Lower lobe of right lung (tissue), 2 donors: ENCODE measurements at places on chromosomes 1 and 21.
A peak's percentile ranks its signal among the peaks of the same experiment; 100 is the strongest.

DNA sequence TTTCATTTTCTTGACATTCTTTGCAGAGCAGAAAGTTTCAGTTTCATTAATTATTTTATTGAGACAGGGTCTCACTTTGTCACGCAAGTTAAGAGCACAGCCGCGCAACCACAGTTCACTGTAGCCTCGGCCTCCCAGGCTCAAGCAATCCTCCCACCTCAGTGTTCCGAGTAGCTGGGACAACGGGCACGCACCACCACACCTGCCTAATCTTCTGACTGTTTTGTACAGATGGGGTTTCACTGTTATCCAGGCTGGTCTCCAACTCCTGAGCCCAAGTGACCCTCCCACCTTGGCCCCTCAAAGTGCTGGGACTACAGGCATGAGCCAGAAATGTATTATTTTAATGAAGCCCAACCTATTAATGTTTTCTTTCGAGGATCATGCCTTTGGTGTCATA lies 3.0 kb upstream of the SPATC1L start:
- no peak for DNase-seq

DNA sequence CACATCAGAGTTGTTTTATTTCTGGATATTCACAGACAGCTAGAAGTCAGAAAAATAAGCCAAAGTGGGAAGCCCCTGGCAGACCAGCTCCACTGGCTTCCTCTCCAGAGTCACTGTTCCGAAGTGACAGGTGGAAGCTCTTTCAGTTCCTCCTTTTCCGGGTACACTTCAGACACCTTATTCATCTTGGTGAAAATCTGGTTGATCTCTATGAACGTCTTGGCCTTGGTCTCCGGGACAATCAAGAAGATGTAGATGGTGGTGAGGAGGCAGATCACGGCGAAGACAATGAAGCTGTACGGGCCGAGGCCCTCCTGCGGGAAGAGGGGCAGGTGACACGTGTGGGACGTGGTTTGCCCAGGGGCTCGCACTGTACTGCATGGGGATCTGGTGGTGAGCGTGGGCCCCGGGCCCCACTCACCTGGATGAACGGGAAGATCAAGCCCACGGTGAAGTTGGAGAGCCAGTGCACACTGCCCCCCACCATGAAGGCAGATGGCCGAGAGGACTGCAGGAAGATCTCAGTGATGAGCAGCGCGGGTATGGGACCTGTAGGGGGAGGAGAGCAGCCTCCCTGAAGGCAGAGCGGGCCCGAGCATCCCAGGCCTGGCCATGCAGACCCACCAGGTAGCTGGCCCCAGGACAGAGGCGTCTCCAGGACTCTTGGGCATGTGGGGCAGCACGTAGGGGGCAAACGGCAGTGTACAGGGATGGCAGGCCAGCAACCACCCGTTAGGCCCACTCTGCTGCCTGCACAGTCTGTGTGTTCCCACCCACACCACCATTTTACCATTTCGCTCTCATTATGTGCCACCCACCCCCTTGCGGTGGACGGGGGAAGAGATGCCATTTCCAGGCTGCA lies 11.5 kb upstream of the SLC2A7 start:
- DNase-seq, result peak; percentile 19

DNA sequence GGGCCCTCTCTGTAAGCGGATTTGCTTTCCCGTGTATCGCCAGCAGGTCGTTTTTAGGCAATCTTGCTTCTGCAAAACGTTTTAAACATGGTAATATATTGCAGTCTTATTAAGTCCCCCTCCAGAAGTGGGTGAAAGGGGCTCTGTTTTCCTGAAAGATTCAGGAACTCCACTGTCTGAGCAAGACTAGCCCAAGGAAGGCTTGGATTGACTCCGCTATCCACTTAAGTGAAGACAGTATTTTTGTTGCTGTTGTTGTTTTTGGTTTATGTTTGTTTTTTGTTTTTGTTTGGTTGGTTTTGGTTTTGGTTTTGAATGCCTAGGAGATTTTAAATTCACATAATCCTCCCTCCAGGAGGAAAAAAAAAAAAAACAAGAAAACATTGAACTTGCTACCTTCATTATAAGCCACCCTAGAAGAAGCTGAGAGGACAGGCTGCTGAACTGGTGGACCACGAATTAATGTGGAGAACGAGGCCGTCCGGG lies 29.1 kb upstream of the NFIA start:
- no peak for DNase-seq

GRCh38 chr1:173688300-173688699 lies 18.6 kb upstream of the ANKRD45 start:
- DNase-seq, result no peak

DNA sequence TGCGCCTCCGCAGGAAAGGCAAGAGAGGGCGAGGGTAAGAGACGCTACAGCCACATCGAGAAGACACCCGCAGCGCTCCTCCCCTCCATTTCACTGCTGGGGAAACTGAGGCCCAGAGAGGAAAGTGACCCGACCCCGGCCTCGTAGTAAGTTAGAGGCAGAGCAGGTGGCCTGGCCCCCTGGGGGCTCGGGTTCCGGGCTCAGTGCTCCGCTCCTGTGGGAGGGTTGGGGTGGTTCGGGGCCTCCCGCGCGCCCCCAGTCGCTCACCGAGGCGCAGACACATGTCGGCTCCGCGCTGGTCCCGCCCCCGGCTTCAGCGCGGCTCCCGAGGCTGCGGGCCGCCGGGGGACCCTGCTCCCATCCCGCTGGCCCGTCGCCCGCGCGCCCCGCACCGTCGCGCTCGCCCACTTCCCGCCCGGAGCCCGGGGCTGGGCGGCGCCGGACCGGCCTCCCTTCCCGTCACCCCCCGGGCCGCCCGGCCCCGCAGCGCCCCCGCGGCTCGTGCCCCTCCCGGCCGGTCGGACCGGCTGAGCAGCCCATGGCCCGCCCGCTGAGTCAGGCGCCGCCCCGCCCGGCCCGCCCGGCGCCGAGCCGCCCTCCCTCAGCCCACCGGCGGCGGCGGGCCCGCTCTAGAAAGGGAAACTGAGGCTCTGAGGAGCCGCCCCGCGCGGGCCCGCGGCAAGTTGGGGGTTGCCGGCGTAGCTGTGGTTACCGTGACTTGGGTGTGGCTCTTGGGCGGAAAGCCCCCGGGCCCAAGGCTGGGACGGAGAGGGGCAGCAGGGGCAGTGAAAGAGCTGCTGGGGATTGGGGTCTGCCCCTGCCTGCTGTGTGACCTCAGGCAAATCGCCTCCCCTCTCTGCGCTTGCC lies at the start of gene TMEM54:
TMEM54 (minus strand) TSS at position 434 of the 867 bp plus-strand sequence; CDS start at position 283, 151 bp downstream.
- peak; percentile 69 for DNase-seq

DNA sequence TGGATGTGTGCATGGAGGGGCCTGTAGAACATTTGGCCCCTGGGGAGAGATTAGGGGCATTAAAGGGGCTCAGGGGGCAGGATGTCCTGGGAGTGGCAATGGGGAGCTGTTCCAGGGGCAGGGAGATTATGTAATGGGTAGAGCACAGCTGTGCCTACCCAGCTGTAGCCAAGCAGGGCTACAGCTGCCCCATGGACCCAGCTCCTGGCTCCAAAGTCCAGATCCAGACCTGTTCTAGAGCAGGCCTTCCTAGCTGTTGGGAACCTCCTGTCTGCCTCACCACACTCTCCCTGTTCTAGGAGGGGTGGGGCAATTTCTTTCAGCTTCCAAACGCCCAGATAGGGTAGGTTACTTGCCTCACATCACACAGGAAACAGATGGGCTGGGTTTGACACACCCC lies 5.6 kb downstream of the RPS6KA1 start:
- DNase-seq, result no peak

DNA sequence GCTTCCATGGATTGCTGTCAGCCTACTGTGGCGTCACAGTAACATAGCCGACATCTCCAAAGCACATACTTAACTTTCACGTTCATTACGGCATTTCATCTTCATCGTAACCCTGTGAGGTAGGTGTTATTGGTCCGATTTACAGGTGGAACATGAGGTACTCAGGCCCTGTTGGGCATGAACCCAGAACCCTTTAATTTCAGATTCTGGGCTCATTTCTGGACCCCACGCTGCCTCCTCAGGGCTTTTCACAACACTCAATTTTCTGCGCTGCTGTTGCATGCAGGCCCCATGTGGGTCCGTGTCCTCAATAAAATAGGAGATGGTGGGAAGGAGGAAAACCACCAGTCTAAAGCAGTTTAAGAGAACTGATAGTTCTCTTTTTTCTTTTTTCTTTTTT lies 39.6 kb downstream of the UBE2T start:
- DNase-seq, result no peak

DNA sequence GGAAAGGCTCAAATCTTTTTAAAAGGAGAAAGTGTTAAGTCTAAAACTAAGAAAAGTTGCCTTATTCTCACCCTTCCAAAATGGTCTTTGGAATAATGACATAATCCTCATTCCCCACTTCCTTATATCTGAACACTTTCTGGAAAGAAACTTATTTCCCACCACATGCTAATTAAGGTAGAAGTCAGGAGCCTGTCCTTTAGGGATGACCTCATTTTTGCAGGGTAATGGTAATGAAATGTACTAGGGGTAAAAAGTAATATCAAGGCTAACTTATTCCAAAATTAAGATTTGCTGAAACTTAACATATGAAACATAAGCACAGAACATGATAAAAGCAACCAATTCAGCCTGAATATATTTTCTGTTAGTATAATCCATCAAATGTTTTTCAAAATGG lies 29.4 kb upstream of the C1orf185 start:
- no peak for DNase-seq

DNA sequence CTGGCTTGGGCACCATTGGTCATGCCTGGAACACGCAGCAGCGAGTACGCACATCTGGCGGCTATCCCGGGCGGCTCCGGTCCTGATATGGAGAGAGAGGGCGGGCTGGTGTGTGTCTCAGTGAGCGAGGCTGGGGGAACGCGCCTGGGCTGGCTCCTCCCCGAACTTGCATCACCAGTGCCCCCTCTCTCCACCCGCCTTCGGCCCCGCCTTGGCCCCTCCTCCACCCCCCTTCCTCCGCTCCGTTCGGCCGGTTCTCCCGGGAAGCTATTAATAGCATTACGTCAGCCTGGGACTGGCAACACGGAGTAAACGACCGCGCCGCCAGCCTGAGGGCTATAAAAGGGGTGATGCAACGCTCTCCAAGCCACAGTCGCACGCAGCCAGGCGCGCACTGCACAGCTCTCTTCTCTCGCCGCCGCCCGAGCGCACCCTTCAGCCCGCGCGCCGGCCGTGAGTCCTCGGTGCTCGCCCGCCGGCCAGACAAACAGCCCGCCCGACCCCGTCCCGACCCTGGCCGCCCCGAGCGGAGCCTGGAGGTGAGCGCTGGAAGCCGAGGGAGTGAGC lies at the start of gene ATF3:
ATF3 (plus strand) TSS at position 370 of the 567 bp plus-strand sequence. CDS start 6,261 bp downstream, outside the sequence.
- DNase-seq, result peak; percentile 99

DNA sequence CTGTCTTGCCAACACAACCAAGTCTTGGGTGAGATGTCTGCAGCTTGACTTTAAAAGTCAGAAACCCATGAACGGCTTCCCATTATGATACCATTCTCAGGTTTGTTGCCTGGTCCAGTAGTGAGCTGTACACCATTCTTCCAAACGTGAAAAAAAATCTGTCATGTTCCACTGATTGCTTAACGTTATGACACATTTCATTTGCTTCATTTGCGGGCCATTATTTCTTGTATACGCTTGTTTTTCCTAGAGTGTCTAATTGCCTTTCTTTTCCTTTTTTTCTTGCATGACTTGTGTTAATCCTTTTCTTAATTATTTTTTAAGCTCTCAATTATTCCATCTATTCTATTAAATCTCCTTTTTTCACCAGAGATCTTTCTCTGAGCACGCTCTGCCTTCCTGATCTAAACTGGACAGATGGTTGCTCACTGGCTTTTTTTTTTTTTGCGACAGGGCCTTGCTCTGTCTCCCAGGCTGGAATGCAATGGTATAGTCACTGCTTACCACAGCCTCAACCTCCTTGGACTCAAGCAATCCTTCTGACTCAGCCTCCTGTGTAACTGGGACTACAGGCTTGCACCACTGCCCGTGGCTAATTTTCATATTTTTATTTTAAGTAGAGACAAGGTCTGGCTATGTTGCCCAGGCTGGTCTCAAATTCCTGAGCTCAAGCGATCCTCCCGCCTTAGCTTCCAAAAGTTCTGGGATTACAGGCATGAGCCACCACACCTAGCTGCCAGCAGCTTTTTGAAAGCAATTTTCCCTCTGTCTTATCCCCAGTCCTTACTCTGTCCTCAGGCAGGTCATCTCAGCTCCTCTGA lies 31.7 kb upstream of the CAMTA1 start:
- no peak for DNase-seq

- no peak for DNase-seq
Observed at GRCh38 chr1:210234329-210234757, 1.7 kb downstream of the SERTAD4 start.

GRCh38 chr1:26574719-26575251 lies 45.2 kb downstream of the RPS6KA1 start:
- no peak for DNase-seq

DNA sequence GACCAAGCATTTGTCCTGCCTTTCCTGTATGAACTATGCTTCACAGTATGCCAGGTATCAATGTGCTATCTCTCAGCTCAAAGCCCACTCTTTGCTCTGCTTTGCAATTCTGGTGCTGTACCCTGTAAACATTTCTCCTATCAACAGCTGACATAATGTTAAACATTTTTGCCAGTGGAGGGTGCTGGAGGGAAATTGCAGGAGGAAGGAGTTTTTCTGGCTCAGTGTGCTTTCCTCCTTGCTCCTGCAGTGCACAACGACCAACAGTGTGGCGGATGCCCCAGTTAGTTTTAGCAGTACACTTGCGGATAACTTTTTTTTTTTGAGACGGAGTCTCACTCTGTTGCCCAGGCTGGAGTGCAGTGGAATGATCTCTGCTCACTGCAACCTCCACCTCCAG lies 67.1 kb upstream of the PTGFRN start:
- DNase-seq, result no peak

GRCh38 chr1:9902060-9902452 lies 8.0 kb downstream of the CTNNBIP1 start:
- DNase-seq, result no peak

DNA sequence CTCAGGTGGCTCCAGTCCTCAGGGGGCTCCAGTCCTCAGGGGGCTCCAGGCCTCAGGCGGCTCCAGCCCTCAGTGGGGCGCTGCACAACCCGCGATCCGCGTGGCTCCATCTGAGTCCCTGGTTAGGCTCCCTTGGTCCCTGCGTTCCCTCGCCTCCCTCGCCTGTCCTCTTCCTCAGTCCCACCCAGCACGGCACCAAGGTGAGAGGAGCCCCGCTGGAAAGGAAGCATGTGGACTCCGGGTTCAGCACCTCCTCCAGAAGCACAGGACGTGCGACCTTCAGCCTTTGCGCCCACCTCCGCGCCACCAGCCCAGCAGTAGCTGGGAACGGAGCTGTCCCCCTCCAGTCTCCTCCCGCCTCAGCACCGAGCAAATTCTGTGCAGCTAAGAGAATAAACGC lies 8.1 kb upstream of the OR2M5 start:
- no peak for DNase-seq

DNA sequence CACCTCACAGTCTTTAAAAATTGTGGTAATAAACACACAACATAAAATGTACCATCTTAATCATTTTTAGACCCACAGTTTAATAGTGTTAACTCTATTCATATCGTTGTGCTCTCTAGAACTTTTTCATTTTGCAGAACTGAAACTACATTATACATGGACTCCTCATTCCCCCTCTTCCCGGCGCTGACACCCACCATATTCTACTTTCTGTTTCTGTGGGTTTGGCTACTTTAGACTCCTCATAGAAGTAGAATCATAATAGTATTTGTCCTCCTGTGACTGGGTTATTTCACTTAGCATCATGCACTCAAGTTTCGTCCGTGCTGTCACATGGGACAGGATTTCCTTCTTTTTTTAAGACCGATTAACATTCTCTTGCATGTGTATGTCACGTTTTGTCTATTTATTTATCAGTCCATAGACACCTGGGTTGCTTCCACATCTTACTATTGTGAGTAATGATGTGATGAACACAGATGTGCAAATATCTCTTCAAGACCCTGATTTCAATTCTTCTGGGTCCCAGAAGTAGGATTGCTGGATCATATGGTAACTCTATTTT lies 62.9 kb upstream of the TMPRSS2 start:
- DNase-seq, result no peak

GRCh38 chr1:60126723-60127122 lies 53.2 kb upstream of the C1orf87 start:
- DNase-seq, result no peak

GRCh38 chr1:243970077-243970476 lies 81.0 kb upstream of the ZBTB18 start:
- no peak for DNase-seq
